ENCODE measurements at places on chromosomes 6 and 20.

GRCh38 chr6:169918239-169918953, 167.0 kb downstream of the ERMARD start:
- DNase-seq = no peak

- no peak for DNase-seq
Observed at GRCh38 chr20:49846206-49846807, 33.7 kb downstream of the SLC9A8 start.

DNA sequence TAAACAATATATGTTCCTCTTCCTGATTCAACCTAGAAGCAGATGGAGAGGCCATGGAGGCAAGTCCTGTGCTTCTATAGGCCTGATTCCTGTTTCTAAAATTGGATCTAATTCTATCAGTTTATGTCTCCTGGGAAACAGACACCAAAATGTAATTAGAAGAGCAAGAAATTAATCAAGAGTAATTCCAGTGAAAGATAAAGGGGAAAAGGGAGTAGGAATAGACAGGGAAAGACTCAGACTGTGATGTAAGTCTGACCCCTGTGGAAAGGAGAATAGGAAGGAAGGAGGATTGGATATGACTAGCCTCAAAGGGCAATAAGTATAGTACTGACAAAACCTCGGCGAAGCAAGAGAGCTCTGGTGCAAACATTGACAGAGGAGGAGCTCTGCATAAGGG, 33.9 kb upstream of the FBXO30 start:
- DNase-seq = no peak

DNA sequence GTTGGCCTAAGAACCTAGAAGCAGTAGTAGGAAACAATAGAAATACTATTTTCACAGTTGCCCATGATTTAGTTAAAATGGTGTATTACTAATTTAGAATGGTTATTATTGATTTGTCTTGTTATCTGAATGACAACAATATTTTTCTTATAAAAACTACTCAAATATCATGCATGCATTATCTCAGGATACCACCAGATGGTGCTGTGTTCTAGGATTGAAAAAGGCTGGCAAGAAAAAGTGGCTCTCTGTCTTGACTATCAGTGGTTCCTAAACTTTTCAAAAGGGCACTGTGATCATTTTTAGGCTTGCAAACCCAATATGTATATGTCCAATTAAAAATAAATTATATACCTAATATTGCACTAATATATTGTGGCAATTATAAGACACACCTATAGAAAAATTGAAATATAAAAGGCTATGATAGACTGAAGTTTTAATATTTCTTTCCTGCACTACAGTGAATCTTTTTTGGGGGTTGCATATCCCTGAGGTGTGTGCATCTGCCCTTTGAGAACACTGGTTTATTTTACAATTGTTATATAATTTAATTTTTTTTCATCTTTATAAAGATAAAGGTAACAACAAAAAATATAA, 131.7 kb upstream of the MLIP start:
- no peak for DNase-seq

- no peak for DNase-seq
Observed at GRCh38 chr6:7439228-7439627, 49.6 kb downstream of the RIOK1 start.

- DNase-seq = no peak
Observed at GRCh38 chr6:143614235-143614634, 63.5 kb upstream of the PHACTR2 start.

GRCh38 chr20:38165966-38166702, 1.1 kb upstream of the TGM2 start:
- DNase-seq = no peak

DNA sequence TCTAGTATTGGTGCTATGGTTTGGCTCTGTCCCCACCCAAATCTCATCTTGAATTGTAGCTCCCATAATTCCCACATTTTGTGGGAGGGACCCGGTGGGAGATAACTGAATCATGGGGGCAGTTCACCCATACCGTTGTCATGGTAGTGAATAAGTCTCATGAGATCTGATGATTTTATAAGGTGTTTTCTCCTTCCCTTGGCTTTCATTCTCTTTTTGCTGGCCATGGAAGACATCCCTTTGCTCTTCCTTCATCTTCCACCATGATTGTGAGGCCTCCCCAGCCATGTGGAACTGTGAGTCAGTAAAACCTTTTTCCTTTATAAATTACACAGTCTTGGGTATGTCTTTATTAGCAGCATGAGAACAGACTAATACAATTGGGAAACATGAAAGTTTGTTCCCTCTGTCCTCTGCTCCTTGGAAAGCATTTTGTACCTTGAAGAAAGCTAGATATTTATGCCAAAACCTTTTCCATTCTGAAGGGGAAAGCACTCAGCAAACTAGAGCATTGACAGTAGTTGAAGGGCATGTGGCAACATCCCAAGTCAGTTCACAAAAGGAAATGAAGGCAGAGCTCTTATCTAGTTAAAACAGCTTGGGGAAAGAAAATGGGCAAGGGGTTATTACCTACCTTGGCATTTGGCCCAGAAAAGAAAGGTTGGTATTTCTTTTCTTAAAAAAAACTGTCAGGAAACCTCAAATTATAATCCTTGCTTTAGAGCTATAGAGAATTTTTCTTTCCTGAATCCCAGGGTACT, 10.7 kb upstream of the TNFAIP3 start:
- DNase-seq = no peak

DNA sequence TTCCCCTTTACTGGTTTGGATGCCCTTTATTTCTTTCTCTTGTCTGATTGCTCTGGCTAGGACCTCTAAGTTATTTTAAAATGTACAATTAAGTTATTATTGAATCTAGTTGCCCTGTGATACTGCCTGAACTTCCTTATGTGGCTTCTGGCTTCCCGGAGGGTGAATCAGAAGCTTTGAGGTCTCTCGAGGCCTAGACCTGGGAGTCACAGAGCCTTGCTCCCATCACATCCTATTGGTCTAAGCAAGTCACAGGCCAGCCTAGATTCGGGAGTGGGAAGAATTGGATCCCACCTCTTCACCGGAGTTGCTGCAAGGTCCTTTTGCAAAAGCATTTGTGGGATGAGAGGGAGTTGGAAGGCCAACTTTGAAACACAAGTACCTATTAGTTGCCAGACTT, 15.2 kb downstream of the BCAS4 start:
- DNase-seq = no peak

DNA sequence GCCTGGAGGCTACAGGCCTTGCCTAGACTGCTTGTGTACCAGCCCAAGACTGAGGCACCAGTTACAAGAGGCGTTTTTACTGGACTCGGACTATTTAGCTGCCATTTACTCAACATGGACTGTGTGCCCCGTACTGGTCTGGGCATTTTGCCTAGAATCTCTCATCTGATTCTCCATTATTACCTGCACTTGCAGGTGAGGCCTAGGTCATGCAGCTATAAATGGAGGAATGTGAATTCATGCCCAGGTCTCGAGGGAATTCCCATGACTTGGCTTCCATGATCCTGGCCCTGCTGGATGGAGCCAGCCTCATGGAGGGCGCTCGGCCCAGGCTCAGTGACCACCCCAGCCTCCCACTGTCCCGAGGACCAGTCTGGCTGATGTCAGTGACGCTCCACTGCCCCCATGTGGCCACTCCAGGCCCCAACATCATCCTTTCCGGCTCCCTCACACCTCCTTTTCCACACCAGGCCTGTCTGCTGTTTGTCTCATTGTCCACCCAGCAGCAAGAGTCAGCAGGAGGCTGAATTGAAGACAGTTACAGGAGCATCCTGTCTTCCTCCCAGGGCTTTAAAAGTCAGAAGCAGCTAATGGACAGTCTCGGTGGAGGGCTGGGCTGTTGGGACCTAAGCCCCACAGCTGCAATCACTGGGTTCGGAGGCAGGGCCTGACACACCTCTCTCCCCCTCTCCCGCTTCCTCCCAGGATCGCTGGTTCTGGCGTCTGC, 8.7 kb downstream of the MMP24OS start:
- no peak for DNase-seq

- DNase-seq = no peak
Observed at GRCh38 chr6:136403110-136403980, 113.7 kb upstream of the BCLAF1 start.

GRCh38 chr6:37210313-37210968, 40.5 kb downstream of the PIM1 start:
- peak; percentile 47 for DNase-seq

- DNase-seq = no peak
Observed at GRCh38 chr6:45606831-45607400, 229.2 kb upstream of the SUPT3H start.

DNA sequence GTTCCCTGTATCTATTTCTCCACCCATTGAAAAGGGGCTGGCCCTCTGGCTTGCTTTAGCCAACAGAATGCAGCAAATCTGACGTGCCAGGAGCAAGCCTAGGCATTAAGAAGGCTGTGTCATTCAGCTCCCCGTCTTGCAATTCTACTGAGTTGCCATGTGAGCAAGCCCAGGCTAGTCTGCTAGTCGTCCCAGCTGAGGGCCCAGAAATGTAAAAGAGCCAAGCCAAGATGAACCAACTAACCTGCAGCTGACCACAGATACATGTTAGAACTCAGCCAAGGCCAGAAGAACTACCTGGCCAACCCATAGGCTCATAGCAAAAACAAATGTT, 30.1 kb downstream of the PREP start:
- no peak for DNase-seq

DNA sequence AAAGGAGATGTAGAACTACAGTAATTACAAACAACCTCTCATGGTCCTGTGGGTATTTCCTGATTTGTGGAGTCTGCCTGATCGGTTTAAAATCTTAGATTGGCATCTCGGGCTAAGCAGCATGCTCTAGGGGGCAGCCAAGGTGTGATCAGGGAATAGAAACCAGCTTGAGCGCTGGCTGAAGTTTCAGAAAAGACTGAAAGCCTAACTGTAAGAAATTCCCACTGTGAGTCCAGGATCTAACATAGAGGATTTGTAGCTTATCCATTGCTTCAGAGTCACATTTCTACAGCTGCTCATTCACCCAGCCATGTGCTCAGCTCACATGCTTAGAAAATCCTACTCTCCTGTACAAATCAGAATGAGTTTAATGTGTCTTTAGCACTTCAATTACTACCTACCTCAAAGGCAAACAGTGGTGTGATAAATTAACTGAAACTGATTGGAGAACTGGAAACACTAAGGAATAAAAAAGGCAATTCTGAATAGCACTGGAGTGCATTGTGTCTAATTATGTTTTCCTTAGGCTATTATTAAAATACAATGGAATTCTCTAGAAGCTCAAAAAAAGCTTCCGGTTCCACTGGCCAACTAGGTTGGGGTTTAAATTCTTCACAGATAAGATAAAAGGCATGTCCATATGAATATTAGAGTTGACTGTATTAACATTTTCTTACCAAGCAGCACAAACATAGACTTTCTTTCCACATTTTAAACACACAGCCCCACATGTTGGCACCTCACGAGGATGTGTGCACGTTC, 73.8 kb upstream of the MPC1 start:
- DNase-seq = no peak

DNA sequence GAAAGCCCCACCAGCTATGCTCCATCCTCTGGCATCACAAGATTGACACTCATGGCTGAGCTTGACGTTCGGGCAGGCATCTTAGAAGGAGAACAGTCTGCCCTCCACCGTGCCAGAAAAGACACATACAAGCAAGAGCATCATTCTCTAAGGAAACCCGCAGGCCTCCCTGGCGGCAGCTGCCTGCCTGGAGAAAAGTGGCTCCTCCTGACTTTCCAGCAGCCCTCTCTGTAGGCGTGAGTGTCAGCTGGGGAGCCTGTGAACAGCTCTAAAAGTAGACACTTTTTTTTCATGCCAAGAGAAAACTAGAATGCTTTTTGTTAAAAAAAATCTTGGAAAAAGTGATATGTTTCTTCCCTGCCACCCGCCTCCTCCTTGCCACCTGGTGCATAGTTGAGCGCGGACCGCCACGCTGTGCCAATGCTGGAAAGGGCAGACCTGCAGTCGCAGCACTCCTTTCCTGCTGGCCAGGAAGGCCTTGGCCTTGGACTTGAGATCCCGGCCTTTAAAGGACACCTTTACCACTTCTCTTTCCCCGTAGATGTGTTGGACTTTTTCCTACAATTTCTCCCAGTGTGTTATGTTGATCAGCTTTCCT, 29.7 kb upstream of the INSM1 start:
- no peak for DNase-seq

GRCh38 chr6:136657666-136658065, 107.4 kb upstream of the MAP7 start:
- DNase-seq = no peak

DNA sequence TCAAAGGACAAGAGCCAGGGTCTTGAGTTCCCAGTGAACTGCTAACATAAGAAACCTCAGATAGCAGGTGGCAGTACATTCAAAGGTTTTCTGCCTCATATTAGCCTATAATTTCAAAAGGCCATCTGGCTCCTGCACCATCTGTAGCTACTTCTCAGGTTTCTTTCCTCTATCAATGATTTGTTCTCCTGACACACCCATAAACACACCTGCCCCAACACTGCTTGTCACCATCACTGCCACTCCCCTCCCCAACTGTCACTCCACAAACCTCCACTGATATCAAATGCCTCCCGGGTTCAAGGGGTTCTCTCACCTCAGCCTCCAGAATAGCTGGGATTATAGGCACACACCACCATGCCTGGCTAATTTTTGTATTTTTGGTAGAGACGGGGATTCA, 152.7 kb upstream of the SLC22A16 start:
- DNase-seq = no peak

DNA sequence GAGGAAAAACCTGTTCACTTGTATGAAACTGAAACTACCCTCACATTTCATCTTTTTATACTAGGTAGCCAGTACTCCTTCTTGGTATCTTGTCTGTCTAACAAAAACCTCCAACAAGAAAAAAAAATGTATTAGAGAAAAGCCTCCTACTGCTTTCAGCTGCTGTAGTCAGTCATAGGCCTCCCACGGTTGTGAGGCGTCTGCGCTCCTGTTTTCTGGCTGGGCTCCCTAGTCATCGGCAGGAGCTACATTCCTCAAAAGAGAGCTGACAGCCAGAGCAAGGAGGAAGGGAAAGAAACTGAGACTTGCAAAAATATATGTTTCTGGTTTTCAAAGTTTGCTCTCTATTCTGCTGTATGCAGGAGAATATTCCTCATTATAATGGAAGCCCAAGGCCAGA, 517.0 kb downstream of the LMBRD1 start:
- DNase-seq = no peak

GRCh38 chr6:56004426-56004825, 129.0 kb upstream of the BMP5 start:
- no peak for DNase-seq

All from thoracic aorta (tissue), 2 donors.